ENCODE measurements at places on chromosomes 12 and 14. TPM values are rescaled to one million over a fixed set of nuclear protein-coding genes. Genes with fewer than 3 reads are reported as not detected.

TAS2R46 gene
- 1.9 TPM for total RNA-seq

COX14 gene
- 43.4 TPM for total RNA-seq

GPHB5 gene
- total RNA-seq: not detected

ZNF219 gene
- 6.9 TPM for total RNA-seq

CFAP54 gene
- 0.49 TPM for total RNA-seq

CDK2 gene
- total RNA-seq: 30.8 TPM

AHNAK2 gene
- not detected for total RNA-seq

ATF7IP gene
- 164 TPM for total RNA-seq

TAS2R7 gene
- total RNA-seq: not detected

HSPB8 gene
- not detected for total RNA-seq

LGR5 gene
- total RNA-seq: not detected

TDRD9 gene
- total RNA-seq: 1.1 TPM

RHOF gene
- total RNA-seq: 178 TPM

RAB2B gene
- 29.2 TPM for total RNA-seq

CLEC1B gene
- total RNA-seq: not detected

BATF gene
- 5.5 TPM for total RNA-seq

IL26 gene
- not detected for total RNA-seq

SALL2 gene
- total RNA-seq: 6.7 TPM

MARCHF9 gene
- total RNA-seq: 64.8 TPM

GCH1 gene
- 24.6 TPM for total RNA-seq

LRRC10 gene
- total RNA-seq: not detected

LMO3 gene
- not detected for total RNA-seq

IL23A gene
- total RNA-seq: 35.3 TPM

HDAC7 gene
- total RNA-seq: 165 TPM

NOVA1 gene
- total RNA-seq: 0.52 TPM

CCDC175 gene
- not detected for total RNA-seq

LHX5 gene
- total RNA-seq: not detected

TPCN1 gene
- total RNA-seq: 83.0 TPM

ACRBP gene
- 14.3 TPM for total RNA-seq

VPS29 gene
- 130 TPM for total RNA-seq

ASB2 gene
- 1.8 TPM for total RNA-seq

TAS2R31 gene
- total RNA-seq: 3.2 TPM

Measured in naive thymus-derived CD8-positive, alpha-beta T cell (primary cell).